ENCODE measurements at places on chromosomes 5 and 9. TPM values are rescaled to one million over a fixed set of nuclear protein-coding genes. Genes with fewer than 3 reads are reported as not detected.

- no peak for DNase-seq
Observed at GRCh38 chr5:162187371-162187770, 119.8 kb downstream of the GABRG2 start.

SLC36A3 gene
- total RNA-seq: not detected

DNA sequence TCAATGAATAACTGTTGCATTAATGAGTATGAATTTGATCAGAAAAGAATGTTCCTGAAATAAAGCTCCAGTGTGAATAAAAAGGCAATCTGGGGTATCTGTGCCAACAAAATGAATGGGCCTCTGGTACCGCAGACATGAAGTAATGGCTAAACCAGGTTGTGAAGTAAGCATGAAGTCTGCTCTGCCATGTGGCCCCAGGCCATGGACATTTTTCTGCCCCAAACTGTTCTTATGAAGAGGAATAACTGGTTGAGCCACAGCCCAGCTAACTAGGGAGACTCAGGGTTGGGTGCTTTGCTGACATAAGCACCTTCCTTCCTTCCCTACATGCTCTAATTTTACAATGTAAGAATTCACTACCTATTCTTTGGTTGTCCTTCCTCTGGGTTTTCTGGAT, 147.4 kb upstream of the LRRTM2 start:
- DNase-seq: peak; percentile 9

GRCh38 chr5:35777358-35778087, 79.2 kb upstream of the IL7R start:
- DNase-seq: peak; percentile 88

GRCh38 chr5:76479973-76480667, 77.0 kb downstream of the IQGAP2 start:
- DNase-seq: no peak

NR5A1 gene
- not detected for total RNA-seq

All from endodermal cell (in vitro differentiated cells).